Neuronal stem cell (in vitro differentiated cells): ENCODE measurements at places on chromosomes 4 and X.

DNA sequence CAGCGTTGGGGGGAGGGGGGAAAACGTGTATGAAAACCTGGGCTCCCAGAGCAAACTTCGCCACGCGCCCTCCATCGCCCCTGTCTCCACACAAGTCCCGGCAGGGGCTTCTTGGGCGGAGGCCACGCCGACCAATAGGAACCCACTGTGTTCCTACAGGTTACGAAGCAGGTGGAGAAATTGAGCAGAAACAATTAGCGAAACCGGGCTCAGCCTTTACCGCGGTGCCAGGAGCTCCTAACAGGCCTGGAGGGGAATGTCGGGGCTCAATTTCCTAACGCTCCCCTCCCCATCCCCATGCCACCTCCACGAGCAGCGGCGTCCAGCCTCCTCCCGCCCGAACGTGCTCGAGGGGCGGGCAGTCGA is 589 bp upstream of the KIT start:
- no peak overlapping the region for H3K4me3 ChIP-seq
- H3K27me3 ChIP-seq, result peaks cover 23% of the 10 kb centered on the region

GRCh38 chr4:33746979-33747378 is 2497.3 kb downstream of the ARAP2 start:
- no peaks in the 10 kb centered on the region for H3K27me3 ChIP-seq
- no peak overlapping the region for H3K27ac ChIP-seq
- no peak overlapping the region for H3K4me3 ChIP-seq
- H3K4me1 ChIP-seq, result no peaks in the 10 kb centered on the region

- peak; percentile 48 for DNase-seq
- peaks cover 99% of the 10 kb centered on the region for H3K27me3 ChIP-seq
- peak overlapping the region; percentile 4 for H3K4me3 ChIP-seq
- H3K4me1 ChIP-seq, result peaks cover 5% of the 10 kb centered on the region
- no peaks in the 10 kb centered on the region for H3K36me3 ChIP-seq
Observed at GRCh38 chr4:4869731-4870571, 10.5 kb downstream of the MSX1 start.

DNA sequence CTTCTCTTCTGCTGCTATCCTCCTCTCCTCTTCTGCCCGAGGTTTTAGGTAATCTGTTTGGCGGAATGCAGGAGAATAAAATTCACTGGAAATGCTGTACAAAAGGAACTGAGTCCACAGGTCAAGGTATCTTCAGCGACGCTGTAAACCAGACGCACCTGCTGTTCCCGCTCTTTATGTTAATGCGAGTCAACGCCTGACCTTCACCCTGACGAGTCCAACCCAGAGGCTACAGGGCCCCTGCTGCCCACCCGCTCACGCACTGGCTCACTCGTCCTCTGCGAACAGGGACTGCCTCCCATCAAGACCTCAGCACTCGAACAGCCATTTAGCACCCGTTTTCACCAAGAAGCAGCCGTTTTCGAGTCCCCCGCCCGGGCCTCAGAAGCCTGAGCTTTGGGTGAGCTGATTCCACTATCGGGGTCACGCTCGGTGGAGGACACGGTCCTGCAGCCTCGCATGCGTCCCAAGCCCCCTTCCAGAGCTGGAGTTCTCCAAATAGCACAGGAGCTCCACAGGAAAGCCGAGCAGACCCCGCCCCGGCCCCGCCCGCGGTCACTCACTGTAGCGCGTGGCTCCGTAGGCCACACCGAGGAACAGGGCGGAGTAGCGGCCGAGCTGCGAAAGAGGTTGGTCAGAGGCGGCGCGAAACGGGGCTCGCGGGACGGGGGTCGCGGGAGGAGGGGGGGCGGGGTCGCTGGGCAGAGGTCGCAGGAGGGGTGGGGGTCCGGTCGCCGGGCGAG is 556 bp downstream of the ATP5ME start:
- no peak overlapping the region for H3K27ac ChIP-seq
- no peak for DNase-seq
- peaks cover 9% of the 10 kb centered on the region for H3K4me1 ChIP-seq
- peak overlapping the region; percentile 83 for H3K4me3 ChIP-seq
- H3K27me3 ChIP-seq, result no peaks in the 10 kb centered on the region
- peaks cover 16% of the 10 kb centered on the region for H3K36me3 ChIP-seq

DNA sequence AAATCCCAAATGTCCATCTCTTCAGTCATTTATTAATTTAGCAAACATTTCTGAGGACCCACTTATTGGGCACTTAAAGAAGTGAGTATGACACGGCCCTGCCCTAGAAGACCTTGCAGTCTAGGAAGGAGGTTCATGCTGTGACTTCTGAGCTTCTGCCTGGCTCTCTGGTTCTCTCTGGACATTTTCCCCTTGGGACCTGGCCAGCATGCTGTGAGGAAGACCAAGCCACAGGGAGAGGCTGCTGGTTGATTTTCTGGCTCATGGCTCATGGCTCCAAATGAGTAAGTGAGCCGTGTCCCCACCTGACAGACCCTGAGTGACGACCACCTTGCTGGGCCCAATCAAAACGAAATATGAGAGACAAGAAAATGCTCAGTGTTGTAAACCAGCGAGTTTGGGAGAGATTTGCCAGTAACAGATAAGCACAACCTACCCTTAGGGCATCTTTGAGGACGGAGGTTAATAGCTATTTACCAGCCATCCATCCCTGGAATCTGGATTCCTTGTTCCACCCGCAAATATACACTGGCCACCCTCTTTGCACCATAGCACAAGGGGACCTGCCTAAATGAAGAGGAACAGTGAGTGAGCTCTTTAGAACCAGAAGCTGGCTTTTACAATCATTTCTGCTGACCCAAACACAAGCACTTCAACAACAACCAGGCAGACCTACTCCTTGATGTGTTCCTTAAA is 876 bp downstream of the MPP1 start:
- H3K27me3 ChIP-seq, result peaks cover 44% of the 10 kb centered on the region
- no peak for DNase-seq
- peaks cover 8% of the 10 kb centered on the region for H3K4me1 ChIP-seq
- H3K27ac ChIP-seq, result no peak overlapping the region
- no peaks in the 10 kb centered on the region for H3K36me3 ChIP-seq

GRCh38 chrX:33434256-33435092 is 223.1 kb upstream of the DMD start:
- H3K27me3 ChIP-seq, result no peaks in the 10 kb centered on the region
- DNase-seq, result peak; percentile 57
- no peak overlapping the region for H3K27ac ChIP-seq
- no peak overlapping the region for H3K4me3 ChIP-seq
- no peaks in the 10 kb centered on the region for H3K36me3 ChIP-seq
- no peaks in the 10 kb centered on the region for H3K4me1 ChIP-seq

- DNase-seq, result no peak
- H3K27me3 ChIP-seq, result no peaks in the 10 kb centered on the region
- H3K4me1 ChIP-seq, result no peaks in the 10 kb centered on the region
- H3K36me3 ChIP-seq, result no peaks in the 10 kb centered on the region
- no peak overlapping the region for H3K27ac ChIP-seq
- no peak overlapping the region for H3K4me3 ChIP-seq
Observed at GRCh38 chr4:92047209-92047875, 256.4 kb upstream of the GRID2 start.

GRCh38 chr4:171719691-171720090 is 93.5 kb upstream of the GALNTL6 start:
- no peaks in the 10 kb centered on the region for H3K27me3 ChIP-seq
- no peak overlapping the region for H3K4me3 ChIP-seq
- H3K4me1 ChIP-seq, result no peaks in the 10 kb centered on the region
- H3K36me3 ChIP-seq, result no peaks in the 10 kb centered on the region
- no peak for DNase-seq
- no peak overlapping the region for H3K27ac ChIP-seq

DNA sequence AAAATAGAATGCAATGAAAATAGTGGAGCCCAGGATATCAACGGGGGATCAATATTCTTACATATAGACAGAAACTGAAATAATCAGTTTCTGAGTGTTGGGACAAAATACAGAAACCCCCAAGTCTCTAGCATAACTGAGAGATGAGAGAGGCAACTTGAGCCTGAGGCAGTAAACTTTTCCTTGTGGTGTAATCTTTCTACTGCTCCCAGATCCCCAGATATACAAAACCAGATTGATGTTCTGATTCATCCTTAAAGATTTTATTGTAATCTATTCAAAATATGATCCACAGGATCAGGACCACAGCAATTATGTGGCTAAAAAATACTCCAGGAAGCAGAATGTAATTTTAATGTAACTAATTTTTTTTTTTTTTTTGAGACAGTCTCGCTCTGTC is 2282.6 kb downstream of the ARAP2 start:
- no peaks in the 10 kb centered on the region for H3K27me3 ChIP-seq
- no peaks in the 10 kb centered on the region for H3K4me1 ChIP-seq
- no peak overlapping the region for H3K27ac ChIP-seq
- no peak for DNase-seq
- H3K4me3 ChIP-seq, result no peak overlapping the region

DNA sequence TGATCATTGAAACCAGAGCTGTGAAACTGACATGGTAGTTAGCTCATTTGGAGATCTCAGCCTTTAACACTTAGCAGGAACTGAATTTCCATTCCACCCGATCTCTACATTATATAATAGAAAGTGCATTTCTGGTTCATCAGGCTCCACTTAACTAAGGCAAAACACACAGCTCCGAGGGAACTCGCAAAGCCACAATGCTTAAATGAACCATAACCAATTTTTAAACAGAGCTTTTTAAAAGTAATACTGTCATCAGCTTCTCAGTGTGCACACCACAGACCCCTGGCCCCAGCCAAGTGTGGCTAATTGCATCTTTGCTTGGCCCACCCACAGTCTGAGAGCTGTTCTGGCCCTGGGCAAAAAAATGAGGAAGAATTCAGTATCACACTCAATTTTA is 66.1 kb downstream of the DCHS2 start:
- no peaks in the 10 kb centered on the region for H3K27me3 ChIP-seq
- H3K4me1 ChIP-seq, result peaks cover 2% of the 10 kb centered on the region
- no peak overlapping the region for H3K27ac ChIP-seq
- no peak overlapping the region for H3K4me3 ChIP-seq
- DNase-seq, result no peak

- H3K4me3 ChIP-seq, result no peak overlapping the region
- no peaks in the 10 kb centered on the region for H3K27me3 ChIP-seq
- peaks cover 3% of the 10 kb centered on the region for H3K4me1 ChIP-seq
Observed at GRCh38 chrX:130829526-130830515, 73.2 kb downstream of the ENOX2 start.

DNA sequence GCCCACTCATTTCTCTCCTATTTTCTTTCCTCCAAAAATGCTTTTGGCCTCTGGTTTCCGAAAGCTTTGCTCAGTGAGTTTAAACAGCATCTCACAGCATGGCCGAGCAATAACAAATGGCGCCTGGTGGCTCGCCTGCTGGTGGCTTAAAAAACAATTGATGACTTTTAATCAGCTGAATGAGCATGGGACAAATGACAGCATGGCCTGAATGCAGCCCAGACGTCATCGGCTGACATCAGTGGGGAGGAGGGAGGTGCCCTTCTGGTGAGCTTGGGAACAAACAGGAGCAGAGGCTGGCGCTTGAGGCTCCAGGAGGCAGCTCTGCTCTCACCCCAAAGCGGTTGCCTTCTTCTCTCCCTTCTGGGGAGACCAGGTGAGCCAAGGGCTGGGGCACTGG is 286.4 kb downstream of the BCOR start:
- H3K4me1 ChIP-seq, result peaks cover 21% of the 10 kb centered on the region
- H3K36me3 ChIP-seq, result no peaks in the 10 kb centered on the region
- no peak overlapping the region for H3K4me3 ChIP-seq
- H3K27me3 ChIP-seq, result no peaks in the 10 kb centered on the region

- no peak overlapping the region for H3K4me3 ChIP-seq
- H3K36me3 ChIP-seq, result no peaks in the 10 kb centered on the region
- H3K27me3 ChIP-seq, result peaks cover 2% of the 10 kb centered on the region
- no peak overlapping the region for H3K27ac ChIP-seq
- no peaks in the 10 kb centered on the region for H3K4me1 ChIP-seq
Observed at GRCh38 chr4:141587897-141588296, 48.5 kb upstream of the IL15 start.

GRCh38 chr4:84985952-84986351 is 19.5 kb upstream of the WDFY3 start:
- H3K4me3 ChIP-seq, result no peak overlapping the region
- no peaks in the 10 kb centered on the region for H3K27me3 ChIP-seq
- H3K4me1 ChIP-seq, result no peaks in the 10 kb centered on the region
- no peak overlapping the region for H3K27ac ChIP-seq

DNA sequence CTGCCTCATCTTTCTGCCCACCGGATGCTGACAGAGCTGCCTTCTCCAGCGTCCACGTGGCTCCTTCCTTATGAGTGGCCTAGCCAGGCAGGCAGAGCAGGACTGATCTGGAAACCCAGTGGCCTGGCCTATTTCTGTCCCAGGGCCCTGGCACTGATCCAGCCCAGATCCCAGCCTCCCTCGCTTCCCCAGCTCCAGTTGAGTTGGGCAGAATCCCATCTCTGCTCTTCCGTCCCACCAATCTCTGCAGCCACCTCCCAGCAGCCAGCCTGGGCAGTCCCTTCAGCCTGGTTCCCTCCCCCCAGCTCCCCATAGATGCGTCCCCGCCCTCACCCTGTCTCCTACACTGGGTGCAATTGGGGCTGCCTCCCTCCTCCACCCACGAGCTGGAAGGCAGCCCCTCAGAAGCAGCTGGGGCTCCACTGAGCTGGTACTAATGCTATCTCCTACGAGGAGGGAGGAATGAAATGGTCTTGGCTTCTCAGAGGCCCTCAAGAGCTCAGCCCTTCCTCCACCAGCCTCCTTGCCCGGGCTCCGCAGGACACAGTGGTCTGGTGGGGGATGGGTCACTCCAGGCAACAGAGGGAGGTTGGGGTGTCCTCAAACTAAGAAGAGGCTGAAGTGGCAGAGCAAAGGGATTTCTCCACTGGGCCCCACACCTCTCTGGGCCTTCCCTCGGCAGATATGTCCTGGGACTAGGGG is 94.2 kb downstream of the PJA1 start:
- no peaks in the 10 kb centered on the region for H3K27me3 ChIP-seq
- peaks cover 5% of the 10 kb centered on the region for H3K4me1 ChIP-seq
- H3K27ac ChIP-seq, result no peak overlapping the region

- no peaks in the 10 kb centered on the region for H3K36me3 ChIP-seq
- DNase-seq, result peak; percentile 71
- H3K4me1 ChIP-seq, result peaks cover 2% of the 10 kb centered on the region
- peak within 1 kb of the TSS; percentile 77 for H3K27ac ChIP-seq
Observed at GRCh38 chrX:66638591-66639500, at the start of gene EDA2R. Gene EDA2R (minus strand): TSS chrX:66639078. CDS start chrX:66616020, 23,058 bp downstream.

DNA sequence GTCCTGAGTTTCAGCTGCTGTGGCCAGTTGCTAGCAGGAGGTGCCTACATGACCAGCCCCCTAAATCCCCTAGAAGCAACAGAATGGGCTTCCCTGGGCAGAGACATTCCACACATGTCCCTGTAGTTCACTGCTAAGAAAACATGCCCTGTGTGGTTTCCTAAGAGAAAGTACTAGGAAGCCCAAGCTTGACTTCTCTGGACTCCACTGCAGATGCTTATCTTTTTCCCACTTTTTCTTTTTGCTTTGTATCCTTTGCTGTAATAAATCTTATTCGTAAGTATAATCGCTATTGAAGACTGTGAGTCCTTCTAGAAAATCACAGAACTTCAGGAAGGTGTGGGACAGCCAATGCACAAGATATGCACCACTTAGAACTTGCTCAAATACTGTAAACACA is 15.6 kb downstream of the RPGR start:
- no peak overlapping the region for H3K27ac ChIP-seq
- no peak for DNase-seq
- peaks cover 2% of the 10 kb centered on the region for H3K36me3 ChIP-seq
- no peak overlapping the region for H3K4me3 ChIP-seq
